ENCODE measurements at places on chromosomes 7 and 10.

GRCh38 chr7:51090411-51090810 is 226.2 kb downstream of the COBL start:
- no peak for DNase-seq

- DNase-seq = no peak
Observed at GRCh38 chr10:22681783-22682183, 32.6 kb downstream of the PIP4K2A start.

DNA sequence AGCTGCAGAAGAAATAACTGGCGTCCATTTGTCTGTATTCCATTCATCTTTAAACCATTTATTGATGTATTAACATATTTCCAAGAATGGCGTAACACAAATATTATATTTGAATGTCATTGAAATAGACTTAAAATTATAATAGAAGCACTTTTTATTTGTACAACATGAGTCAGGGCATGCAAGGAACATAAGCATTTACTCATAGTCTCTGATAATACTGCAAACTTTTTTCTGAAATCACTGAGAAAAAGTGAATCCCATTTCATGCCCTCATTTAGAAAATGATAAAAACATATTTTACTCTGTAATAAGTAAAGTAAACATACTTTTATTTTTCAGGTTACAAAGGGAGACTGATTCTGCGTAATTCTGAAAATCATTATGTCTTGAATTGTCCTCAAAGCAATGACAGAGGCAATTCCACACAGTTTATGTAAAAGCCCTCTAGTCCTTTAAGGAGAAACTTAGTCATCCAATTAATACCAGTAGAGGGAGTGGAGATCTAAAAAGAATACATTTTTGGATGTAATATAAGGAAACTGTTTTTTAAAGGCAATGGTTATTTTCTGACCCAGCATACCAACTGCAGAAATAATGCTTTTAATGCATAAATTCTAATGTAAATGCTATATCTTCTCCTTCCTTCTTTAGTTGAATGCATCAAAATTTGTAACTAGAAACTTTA is 58.1 kb downstream of the AGMO start:
- DNase-seq = no peak

DNA sequence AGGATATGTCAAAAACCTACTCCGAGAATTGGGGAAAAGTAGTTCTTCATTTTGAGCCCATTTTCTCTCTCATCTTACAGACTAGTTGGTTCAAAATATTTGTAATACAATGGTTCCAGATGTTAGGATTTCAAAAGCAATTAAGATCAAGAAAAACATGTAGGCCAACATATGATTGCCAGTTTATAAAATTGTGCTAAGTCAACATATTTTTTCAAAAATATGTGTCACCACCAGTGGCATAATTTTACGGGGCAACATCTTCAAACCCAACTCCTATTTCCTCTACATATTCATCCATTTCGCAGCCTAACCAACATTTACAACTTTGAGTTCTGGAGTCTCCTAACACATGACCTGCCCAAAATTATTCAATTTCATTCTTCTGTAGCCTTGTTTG is 514.5 kb upstream of the TPK1 start:
- no peak for DNase-seq

DNA sequence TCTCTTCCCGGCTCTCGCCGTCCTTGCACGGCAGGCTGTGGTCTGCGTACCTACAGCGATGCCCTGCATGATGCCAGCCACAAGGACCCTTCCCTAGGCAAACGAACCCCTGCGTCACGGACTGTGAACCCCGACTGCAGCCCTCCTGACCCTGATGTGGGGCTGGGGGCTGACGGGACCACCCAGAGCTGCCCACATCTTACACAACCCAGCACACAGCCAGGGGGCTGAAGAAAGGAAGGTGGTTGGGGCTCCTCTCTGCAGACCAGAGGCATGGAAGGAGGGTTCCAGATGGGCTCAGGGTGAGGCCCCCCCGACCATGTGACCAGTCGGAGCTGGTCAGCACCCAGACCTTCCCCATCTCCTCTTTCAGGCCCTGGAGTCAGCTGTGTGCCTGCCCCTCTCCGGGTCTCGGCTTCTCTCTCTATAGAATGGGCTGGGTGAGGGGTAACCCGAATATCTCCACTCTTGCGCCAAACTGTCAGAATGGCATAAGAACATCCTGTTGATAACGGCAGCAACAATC is 41.4 kb downstream of the EBF3 start:
- no peak for DNase-seq

DNA sequence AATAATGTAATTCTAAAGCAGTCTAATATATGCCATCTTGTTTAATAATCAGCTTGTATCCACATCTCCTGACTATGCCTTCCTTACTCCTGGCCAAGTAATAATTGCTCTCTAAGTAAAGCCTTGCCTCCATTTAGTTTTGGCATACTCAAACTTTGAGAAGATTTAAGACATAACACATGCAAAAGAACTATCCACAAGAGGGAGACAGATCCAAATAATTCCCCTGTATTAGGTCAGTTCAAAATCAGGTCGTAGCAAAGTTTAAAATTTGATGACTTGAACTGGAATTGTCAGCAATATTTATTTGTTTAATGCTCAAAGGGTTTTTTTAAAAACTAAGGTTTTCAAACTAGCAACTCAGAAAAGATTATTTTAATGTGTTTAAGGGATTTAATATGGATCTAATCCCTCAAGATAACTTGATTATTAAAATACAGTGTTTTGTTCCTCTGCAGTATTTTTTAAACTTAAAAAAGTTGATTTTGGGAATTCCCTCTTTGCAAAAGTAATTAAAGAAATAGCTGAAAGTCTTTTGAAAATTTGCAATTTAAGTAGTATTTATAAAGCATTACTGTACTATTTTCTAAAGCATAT is 95.3 kb downstream of the HDAC9 start:
- DNase-seq = no peak

GRCh38 chr10:84214612-84215235 is 10.6 kb downstream of the LRIT2 start:
- no peak for DNase-seq

- DNase-seq = no peak
Observed at GRCh38 chr10:86538547-86538946, 17.0 kb upstream of the WAPL start.

GRCh38 chr10:82575318-82575717 is 700.3 kb downstream of the NRG3 start:
- DNase-seq = no peak

DNA sequence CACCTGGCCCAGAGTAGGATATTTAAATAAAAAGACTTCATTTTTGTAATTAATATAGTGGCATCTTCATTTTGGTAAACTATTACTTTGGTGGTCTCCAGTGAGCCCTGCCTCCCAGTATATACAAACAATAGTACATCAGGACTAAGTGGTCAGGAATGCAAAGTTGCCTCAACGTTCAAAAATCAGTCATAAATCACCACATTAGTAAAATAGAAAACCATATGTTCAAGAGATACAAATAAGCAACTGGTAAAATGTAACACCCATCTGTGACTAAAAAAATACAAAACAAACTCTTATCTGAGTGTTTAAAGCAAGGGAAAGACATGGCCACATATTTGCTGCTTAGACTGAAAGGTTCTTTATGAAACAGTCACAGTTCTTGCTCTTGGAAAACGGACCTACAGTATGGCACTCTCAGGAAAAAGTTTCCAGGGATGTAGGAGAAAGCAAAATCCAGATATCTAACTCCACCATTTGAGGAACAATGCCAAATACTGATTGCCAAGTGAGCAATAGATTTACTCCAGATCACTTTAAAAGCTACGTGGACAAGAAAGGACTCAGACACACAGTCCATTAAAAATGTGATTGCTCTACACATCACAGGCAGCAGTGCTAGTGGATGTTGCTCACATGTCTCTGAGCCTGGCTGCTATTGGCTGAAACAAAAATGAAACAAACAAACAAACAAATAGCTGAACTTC is 15.1 kb upstream of the RHOBTB1 start:
- no peak for DNase-seq

DNA sequence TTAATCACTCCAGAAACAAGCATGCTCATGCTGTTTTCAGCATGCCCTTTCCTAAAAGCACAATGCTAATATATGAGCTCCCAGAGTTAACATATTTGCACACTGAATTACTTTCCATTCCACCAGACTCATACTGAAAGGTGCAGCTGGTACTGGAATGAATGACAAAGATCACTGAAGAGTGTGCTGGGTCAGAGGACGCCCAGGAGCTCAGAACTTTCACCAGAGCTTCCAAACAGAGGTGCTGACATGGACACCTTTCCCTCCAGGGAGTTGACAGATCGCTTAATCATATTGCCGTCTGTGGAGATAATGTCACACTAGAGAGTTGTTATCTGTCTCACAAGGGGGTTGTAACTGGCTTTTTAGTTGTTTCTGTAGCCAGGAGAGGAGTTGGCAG is 292.9 kb downstream of the LHFPL3 start:
- no peak for DNase-seq

DNA sequence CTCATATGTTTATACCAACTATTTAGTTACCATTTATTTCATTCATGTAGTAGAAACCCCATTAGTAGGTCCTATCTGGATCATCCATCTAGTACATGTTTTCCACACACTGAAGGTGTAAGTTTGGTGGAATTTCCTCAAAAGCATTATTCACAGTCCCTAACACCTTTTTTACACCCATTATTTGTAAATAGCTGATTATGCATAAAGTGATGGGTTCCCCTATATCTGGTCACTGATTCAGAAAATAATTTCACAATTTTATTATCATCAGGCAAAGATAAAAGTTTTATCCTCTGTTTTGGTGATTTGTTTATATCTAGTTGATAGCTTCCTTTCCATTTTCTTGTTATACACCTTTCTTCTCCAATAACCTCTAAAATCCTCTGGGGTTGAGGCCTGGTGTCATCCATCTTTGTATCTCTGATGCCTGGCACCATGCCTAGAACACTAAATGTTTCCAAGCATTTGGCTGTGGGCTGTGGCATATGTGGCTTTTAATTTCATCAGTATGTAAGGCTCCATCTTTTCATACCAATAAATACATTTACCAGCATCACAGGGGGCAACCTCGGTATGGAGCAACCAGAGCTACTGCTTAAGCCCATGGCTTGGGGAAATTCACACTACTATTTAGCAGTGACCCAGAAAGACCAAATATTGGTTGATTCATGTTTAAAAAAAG is 1089.5 kb upstream of the LRRN3 start:
- no peak for DNase-seq

GRCh38 chr10:48768926-48769325 is 84.3 kb downstream of the WDFY4 start:
- DNase-seq = no peak

DNA sequence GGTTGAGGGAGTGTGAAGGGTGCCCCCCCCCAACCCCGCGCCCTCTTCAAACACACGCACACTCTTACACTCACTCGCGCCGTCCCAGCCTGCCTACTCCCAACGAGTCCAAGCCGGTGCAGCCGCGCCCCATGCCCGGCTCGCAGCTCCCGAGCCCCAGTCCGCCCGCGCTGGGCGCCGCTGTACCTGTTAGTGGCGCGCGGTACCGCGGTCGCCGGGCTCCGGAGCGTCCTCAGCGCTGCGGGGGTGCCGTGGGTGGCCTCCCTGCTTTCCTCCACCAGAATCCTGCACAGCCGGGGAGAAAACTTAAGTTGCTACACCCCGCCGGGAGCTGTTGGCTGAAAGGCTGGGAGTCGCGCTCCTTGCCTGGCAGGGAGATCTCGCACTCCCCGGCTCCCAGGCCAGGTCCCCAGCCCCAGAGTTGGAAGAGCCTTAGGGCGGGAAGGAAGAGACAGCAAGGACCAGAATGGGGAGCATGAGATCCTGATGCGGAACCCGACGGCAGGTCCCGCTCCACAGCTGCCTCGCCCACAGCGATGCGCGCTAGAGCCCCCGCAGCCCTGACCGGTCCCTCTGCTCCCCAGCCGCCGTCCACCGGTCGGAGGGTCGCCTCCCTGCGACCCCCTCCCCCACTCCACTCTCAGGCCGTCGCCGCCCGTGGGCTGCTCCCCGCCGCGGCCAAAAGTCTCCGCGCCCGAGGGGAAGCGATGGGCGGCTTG is 863 bp downstream of the ST8SIA6 start:
- no peak for DNase-seq

DNA sequence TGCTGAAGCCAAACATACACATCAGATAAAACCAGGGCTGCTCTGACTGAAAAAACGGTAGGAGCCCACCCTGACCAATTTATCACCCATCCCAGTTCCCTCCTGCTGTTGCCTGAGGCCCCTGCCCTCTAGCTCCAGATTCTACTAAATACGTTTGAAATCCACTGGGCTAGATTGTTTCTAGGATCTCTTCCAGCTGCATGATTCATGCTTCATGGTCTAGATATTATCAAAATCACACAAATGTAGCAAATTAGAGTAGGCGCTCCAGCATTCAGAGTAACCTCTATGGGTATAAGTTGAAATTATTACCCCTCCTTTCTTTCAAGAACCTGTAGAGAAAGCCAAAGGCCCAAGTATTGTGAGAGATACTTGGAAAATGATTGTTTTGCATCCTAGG is 151.2 kb upstream of the FAM13C start:
- no peak for DNase-seq

DNA sequence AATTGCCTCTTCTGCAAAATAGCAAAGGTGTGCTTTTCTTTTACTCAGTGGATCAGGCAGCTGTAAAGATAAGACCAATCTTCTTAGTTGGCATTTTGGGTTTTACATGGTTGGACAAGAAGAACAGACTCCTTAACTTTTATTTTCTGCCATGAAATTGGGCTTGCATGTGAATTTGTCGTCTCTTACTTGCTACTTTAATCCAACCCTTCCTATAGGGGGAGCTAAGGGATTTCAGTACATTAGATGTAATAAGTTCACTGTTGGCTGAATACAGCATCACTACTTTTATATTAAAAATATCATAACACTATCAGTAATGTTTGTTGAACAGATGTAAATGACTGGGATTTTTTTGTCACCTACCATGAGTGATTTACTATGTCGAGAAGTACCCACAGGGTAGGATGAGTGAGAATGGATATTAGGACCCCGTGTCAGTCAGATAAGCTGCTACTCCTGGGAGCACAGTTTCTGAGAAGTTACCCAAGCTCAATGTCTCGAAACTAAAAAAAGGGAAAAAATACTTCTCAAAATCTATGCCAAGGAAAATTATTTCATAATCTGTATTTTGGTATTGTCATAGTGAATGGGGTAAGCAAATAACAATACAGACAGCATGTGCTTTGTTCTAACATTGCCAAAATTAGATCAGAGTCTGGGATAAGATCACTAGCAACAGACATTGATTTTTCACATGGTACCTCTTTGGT is 127.4 kb upstream of the AGR3 start:
- no peak for DNase-seq

DNA sequence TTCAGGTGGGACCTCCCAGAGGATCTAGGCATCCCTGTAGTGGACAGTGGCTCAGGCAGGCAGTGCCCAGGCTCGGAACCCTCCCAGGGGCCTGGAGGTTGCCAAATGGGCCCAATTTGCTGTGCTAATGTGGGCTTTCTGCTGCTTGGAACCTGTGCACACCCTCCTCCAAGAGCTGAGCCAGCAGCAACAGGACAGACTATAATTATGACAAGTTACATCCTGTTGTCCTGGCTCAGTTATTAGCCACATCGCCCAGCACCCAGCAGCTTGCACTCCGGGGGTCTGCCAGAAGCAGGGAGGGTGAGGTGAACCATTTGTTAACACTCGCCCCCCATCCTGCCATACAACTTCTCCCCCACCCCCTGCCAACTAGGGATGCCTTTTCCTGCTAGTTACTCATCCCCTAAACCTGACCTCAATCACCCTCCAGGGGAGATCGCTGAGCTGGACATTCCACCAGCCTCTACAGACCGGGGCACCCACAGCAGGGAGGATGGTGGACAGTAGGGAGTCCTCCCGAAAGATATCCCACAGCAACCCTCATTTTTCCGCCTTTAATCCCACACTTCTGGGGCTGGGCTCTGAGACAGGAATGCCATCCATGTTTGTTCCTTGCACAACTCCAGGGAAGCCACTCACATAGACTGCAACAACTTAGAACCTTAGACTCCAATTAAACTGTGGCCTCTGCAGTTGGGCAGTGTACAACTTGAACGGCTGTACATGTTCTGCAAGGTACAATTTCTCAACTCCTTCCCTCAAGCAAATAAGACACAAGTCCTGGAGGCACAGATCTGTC is 7.9 kb upstream of the MYL10 start:
- no peak for DNase-seq
